RWPE2 (cell line): ENCODE measurements at places on chromosomes 2 and 18.
A peak's percentile ranks its signal among the peaks of the same experiment; 100 is the strongest.

- DNase-seq, result no peak
Measured at GRCh38 chr18:80252136-80252535, 4.8 kb upstream of the PARD6G start.

DNA sequence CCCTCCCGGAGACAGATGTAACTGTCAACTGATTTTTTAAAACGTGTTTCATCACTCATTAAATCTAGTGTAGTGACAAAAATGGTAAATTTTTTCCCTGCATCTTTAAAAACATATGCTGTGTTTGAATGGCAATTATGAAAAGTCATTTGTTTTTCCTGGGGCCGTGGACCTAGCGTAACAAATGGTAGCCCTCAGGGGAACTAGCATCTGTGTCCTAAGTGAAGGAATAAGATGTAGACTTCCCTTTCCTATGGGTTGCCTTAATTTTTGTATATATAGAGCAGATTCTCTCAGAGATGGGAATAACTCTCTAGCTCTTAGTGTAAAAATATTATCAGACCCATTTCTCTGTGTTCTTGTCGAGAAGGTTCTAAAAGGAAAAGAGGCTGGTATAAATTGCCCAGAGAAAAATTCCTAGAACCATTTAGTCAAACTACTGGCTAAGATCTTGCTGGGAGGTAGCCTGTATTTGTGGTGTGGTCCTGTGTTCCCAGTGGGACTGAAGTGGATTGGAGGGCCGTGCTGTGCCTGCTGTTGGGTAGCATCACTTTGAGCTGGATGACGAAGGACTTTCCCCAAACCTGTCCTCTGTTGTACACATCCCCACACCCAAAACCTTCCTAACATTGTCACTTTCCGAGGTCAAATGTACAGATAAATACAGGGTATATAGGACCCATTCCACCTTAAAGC, 85.8 kb downstream of the LIMS1 start:
- DNase-seq, result no peak

GRCh38 chr18:31723990-31724711, 36.5 kb downstream of the SLC25A52 start:
- no peak for DNase-seq

DNA sequence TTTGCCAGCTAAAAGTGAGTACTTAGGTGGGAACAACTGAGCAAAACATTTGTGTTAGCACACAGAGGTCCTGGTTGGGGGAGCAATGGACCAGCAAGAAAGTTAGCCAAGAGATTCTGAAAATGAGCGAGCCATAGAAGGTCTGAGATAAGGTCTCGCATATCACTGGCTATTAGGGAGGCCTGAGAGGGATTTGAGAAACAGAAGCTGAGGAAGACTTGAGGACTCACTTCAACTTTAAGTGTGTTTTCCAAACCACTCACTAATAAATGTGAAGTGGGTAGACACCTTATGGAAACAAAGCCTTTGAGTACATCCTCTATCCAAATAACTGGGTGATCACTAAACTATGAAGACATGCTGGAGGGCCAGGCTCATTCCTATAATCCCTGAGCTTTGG, 958.5 kb downstream of the DPP10 start:
- DNase-seq, result no peak

- no peak for DNase-seq
Measured at GRCh38 chr2:144708626-144709025, 188.7 kb upstream of the ZEB2 start.

DNA sequence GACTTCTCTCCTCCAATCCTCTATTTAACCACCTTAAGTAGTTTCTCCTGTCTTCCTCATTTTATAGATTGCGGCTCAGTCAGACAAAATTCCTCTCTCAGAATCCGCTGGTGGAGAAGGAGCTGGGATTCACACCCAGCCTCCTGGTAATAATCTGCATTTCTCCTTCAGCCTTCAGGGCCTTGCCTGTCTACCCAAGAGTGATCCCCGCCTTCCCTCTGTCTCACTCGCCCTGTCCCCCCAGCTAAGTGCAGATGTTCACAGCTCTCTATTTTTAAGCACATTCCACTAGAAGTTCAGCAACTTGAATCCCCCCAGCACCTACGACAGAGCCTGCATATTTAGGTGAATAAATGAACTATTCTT, 212.5 kb upstream of the HAAO start:
- peak; percentile 12 for DNase-seq

- no peak for DNase-seq
Measured at GRCh38 chr18:10386956-10387355, 67.5 kb upstream of the APCDD1 start.

GRCh38 chr18:55420665-55421307, 167.2 kb downstream of the TCF4 start:
- DNase-seq, result no peak

DNA sequence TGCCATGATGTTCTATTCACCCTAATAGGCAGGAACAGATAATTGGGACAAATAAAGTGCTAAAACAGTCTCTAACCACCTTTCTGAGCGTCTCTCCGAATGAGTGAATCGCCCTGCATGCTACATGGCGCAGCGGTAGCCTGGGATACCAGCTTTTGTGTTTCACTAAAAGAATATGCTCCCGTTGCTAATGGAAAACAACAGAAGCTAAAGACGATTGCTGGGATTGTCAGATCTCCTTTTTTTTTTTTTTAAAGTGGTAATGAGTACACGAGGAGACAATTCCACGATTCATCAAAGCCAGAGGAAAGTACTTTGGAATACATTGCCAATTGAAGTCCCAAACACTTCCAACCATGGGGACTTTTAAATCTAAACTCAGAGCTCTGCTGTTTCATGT, 1815.3 kb upstream of the CELF4 start:
- no peak for DNase-seq

GRCh38 chr2:62216616-62217015, 20.7 kb downstream of the B3GNT2 start:
- no peak for DNase-seq

- no peak for DNase-seq
Measured at GRCh38 chr18:15165048-15165447, 417.1 kb downstream of the ANKRD30B start.

DNA sequence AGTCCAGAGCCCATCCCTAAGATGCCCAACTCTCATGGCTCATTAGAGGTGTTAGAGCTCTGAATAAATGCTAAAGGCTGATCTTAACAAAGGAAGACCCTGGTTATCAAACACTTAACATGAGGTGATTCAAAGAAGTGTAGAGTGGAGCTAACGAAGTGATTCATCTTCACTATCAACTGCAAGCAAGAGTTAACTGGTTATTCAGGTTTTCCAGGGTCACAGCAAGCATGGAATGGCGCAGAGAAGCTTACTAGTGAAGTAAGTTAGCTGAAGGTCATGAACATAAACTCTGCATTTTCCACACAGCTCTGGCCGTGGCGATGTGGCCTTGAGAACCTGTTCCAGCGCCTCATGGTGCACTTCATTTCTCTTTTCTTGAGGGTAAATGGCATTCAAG, 17.0 kb downstream of the RND3 start:
- no peak for DNase-seq

DNA sequence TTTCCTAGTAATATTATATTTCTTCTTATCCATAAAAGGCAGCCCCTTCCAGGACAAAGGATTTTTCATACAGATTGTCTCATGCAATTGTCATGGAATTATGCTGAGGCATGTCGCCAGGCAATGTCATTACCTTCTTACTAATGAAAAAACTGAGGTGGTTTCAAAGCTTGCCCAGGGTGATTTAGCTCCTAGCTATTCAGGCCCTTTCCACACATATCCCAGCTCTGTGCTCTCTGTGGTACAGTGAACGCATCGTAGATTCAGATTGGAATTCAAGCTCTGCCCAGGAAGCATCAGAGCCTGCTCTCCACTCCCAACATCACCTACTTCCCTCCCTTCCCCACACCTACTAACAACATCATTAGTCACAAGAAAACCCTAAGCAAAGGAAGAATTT, 60.1 kb downstream of the ATP8B1 start:
- no peak for DNase-seq

DNA sequence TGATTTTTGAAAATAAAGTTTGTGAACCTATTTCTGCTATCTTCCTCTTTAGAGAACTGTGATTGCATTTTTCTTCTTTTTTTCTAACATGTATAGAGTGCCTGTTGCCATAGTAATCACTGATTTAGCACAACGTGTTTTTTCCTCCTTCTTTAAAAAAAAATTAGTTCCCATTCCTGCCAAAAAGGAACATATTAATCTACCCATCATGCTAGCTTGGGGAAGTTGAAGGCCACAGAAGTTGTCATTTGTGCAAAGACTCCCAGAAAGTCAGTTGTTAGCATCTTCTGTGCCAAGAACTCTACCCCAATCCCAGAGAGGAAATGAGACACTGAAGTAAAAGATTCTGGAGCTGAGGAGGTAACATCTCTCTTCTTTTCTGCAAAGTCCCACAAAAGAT, 57.3 kb downstream of the SLC8A1 start:
- no peak for DNase-seq

- no peak for DNase-seq
Measured at GRCh38 chr2:42851740-42852250, 59.4 kb upstream of the HAAO start.

DNA sequence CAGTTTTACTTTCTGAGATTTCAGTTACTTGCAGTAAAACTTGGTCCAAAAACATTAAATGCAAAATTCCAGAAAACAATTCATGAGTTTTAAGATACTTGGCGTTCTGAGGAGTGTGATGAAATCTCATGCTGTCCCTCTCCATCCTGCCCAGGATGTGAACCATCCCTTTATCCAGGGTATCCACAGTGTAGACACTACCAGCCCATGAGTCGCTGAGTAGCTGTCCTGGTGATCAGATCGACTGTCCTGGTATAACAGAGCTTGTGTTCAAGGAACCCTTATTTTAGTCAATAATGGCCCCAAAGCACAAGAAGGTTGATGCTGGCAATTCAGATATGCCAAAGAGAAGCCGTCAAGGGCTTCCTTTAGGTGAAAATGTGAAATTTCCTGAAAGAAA, 3.2 kb downstream of the SP100 start:
- no peak for DNase-seq

DNA sequence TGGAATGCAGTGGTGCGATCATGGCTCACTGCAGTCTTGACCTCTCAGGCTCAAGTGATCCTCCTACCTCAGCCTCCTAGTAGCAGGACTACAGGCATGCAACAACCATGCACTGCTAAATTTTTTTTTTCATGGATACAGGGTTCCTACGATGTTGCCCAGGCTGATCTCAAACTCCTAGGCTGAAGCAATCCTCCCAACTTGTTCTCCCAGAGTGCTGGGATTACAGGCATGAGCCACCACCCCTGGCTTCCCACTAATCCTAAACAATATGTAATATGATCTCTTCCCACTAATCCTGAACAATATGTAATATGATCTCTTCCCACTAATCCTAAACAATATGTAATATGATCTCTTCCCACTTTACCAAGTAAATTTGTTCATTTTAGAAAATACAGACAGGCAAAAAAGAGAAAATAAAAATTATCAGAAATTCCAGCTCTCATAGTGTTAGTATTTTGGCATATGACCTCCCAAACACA, 33.7 kb upstream of the C18orf32 start:
- DNase-seq, result no peak

GRCh38 chr2:80531319-80531718, 226.8 kb upstream of the LRRTM1 start:
- no peak for DNase-seq

DNA sequence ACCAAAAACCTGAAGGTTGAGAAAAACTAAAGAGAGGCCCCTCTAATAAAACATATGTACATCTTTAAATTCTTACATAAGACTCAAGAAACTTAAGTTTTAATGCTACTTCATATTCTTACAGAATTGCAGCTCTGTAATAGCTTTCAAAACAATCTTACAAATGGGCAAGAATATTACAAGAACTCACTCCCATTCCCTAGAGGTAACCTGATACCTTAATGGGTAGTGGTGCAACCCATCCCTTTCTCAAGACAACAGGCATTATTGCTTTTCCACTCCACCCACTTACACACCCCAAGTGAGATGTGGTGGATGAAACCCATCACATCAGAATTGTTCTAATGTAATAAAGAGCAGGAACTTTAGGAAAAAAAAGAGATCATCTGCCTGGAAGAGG, 103.7 kb downstream of the RBMS1 start:
- no peak for DNase-seq
